Pancreas (tissue), 10 donors: ENCODE measurements at places on chromosomes 4 and X. TPM values are rescaled to one million over a fixed set of nuclear protein-coding genes. Genes with fewer than 3 reads are reported as not detected.

- peak overlapping the region; percentile 33 for H3K27ac ChIP-seq
- H3K4me3 ChIP-seq, result no peak overlapping the region
- no peaks in the 10 kb centered on the region for H3K36me3 ChIP-seq
- H3K27me3 ChIP-seq, result no peaks in the 10 kb centered on the region
These were observed 1004.7 kb upstream of the LCORL start for GRCh38 chr4:19026281-19026680.

DNA sequence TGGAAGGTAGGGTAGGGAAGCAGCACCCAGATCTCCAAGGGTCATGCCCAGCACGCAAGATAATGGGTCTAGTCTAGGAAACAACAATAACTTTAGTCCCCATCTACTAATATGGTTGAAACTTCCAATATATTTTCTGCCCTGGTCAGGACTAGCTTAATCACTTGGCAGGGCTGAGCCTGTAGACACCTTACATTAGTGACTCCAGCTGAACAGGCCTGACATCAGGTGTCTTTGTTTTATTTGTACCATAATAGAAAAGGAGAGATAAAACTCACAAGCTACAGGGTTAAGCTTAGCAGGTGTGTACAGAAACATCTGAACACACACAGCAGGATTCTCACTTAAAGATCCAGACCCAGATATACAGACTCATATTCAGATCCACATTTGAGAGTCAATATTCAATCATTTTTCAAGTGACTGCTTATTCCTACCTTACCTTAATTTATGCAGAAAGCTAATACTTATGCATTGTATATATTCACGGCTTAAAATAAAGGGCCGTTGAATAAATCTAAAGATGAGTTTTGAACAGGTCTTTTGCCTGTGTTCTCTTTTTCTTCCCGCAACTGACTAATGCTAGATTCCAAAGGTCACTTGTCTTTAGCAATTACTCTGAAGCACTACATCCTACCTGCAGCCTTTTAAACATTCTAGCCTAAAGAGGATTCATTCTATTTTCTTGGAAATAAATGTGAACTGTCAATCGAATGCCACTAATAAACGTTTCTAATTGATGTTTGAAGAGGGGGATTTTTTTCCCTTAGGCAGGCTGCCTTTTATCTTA is 745.3 kb downstream of the RPA4 start:
- DNase-seq, result no peak
- H3K27me3 ChIP-seq, result no peaks in the 10 kb centered on the region
- H3K27ac ChIP-seq, result no peak overlapping the region
- H3K4me3 ChIP-seq, result no peak overlapping the region

- H3K36me3 ChIP-seq, result no peaks in the 10 kb centered on the region
- no peak overlapping the region for H3K27ac ChIP-seq
- no peak for DNase-seq
- no peak overlapping the region for H3K4me3 ChIP-seq
- H3K4me1 ChIP-seq, result no peaks in the 10 kb centered on the region
These were observed 110.1 kb downstream of the LARP7 start for GRCh38 chr4:112747036-112747435.

GRCh38 chr4:1137063-1137776 is 23.9 kb upstream of the RNF212 start:
- no peak overlapping the region for H3K4me3 ChIP-seq
- peak overlapping the region; percentile 65 for H3K27ac ChIP-seq
- no peaks in the 10 kb centered on the region for H3K27me3 ChIP-seq
- H3K4me1 ChIP-seq, result peaks cover 10% of the 10 kb centered on the region
- no peak for DNase-seq

GRCh38 chr4:103443324-103443723 is 245.2 kb upstream of the CENPE start:
- DNase-seq, result no peak
- H3K36me3 ChIP-seq, result no peaks in the 10 kb centered on the region
- no peaks in the 10 kb centered on the region for H3K4me1 ChIP-seq
- H3K4me3 ChIP-seq, result no peak overlapping the region

GRCh38 chr4:73540826-73541225 is 59.3 kb downstream of the AFM start:
- H3K36me3 ChIP-seq, result no peaks in the 10 kb centered on the region
- H3K4me1 ChIP-seq, result no peaks in the 10 kb centered on the region
- H3K4me3 ChIP-seq, result no peak overlapping the region

GRCh38 chr4:147655639-147656038 is 28.3 kb downstream of the PRMT9 start:
- no peaks in the 10 kb centered on the region for H3K4me1 ChIP-seq
- no peak overlapping the region for H3K27ac ChIP-seq
- no peak for DNase-seq
- no peak overlapping the region for H3K4me3 ChIP-seq
- no peaks in the 10 kb centered on the region for H3K36me3 ChIP-seq

- H3K4me1 ChIP-seq, result no peaks in the 10 kb centered on the region
- no peak for DNase-seq
- H3K4me3 ChIP-seq, result no peak overlapping the region
- H3K27me3 ChIP-seq, result no peaks in the 10 kb centered on the region
- no peaks in the 10 kb centered on the region for H3K36me3 ChIP-seq
- H3K27ac ChIP-seq, result no peak overlapping the region
These were observed 139.2 kb downstream of the PCDH18 start for GRCh38 chr4:137393044-137393443.

DNA sequence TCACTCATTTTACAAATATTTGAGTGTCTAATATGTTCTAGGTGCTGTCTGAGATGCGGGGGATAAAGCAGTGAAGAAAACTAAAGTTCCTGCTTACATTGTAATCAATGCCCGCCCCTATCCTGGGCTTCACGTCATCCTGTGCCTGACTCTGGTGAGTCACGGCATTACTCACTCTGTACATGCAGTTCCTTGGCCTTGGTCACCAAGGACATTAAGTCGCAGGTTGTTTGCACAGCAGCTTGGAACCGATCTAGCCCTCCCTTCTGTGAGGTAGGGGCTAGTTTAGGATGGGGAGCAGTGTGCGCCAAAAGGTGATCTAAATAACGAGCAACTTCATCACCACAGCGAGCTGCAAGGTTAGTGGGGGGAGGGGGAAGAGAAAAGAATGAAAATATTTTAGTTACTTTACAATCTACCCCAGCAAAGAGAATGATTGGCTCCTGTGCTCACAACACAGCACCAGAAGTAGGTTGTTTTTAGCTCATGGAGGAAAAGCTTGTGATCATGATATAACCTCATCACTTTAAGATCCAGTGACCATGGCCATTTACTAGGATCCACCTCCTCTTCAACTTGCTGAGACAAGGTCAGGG is 48.0 kb upstream of the HDAC8 start:
- H3K27ac ChIP-seq, result peak overlapping the region; percentile 60
- no peak overlapping the region for H3K4me3 ChIP-seq
- peaks cover 6% of the 10 kb centered on the region for H3K4me1 ChIP-seq

GRCh38 chrX:95718746-95719145 is 965.9 kb upstream of the DIAPH2 start:
- DNase-seq, result no peak
- H3K27ac ChIP-seq, result no peak overlapping the region
- peaks cover 16% of the 10 kb centered on the region for H3K27me3 ChIP-seq
- no peaks in the 10 kb centered on the region for H3K4me1 ChIP-seq

DNA sequence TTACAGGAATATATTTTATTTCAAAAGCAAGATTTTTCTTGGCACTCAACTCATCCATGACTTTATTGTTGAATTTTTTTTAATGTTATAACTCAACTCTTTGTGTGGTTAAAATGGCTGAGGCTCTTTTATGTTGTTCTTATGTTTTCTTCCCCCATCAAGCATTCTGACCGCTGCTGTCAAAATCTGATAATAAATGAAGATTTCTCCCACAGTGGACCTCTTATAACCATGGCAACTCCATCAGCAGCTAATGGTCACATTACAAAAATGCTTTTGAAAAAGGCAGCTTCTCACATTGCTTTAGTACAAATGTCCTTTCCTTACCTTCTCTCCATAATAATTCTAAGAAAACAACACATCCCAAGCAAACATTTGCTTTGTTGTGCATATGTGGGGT is 96.0 kb upstream of the ATOH1 start:
- no peak for DNase-seq
- no peak overlapping the region for H3K4me3 ChIP-seq
- no peaks in the 10 kb centered on the region for H3K4me1 ChIP-seq
- H3K36me3 ChIP-seq, result no peaks in the 10 kb centered on the region

- no peak for DNase-seq
- H3K27ac ChIP-seq, result no peak overlapping the region
- no peaks in the 10 kb centered on the region for H3K27me3 ChIP-seq
- no peaks in the 10 kb centered on the region for H3K36me3 ChIP-seq
- peaks cover 6% of the 10 kb centered on the region for H3K4me1 ChIP-seq
These were observed 32.2 kb downstream of the FNIP2 start for GRCh38 chr4:158801066-158801465.

DNA sequence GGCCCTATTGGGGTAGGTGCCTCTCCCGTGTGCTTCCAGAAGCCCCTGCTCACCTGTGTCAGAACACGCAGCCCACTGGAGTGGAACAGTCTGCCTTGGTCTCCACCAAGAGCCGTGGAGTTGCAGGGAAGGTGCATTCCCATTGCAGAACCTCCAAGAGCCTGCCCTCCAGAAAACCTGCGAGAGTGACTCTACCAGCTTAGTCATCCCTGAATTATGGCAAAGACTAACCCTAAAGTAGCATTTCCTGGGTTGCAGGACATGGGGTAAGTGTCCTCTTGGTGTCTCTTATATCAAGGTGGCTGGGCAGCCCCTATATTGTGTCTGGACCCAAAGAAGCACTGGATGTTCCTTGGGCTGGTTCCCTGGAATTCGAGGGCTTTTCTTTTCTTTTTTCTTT is 224.6 kb downstream of the BCOR start:
- H3K4me3 ChIP-seq, result no peak overlapping the region
- no peaks in the 10 kb centered on the region for H3K4me1 ChIP-seq
- no peak overlapping the region for H3K27ac ChIP-seq
- H3K36me3 ChIP-seq, result no peaks in the 10 kb centered on the region

DNA sequence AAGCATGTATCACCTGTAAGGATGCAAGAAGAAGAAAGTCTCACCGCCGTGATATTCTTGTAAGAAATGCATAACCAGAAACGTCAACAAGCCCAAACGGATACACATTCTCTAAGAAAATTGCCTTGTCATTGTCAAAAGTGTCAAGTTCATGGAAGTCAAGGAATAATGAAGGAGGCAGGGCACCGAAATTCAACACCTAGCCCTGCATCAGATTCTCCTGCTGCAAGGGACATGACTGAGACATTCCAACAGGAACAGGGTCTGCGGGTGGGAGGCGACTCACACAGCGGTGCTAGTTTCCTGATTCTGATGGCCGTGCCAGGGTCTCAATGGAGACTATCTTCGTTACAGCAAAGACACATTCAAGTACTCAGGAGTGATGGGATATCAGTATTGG is 26.7 kb downstream of the IRF2 start:
- H3K4me1 ChIP-seq, result peaks cover 12% of the 10 kb centered on the region
- H3K27ac ChIP-seq, result no peak overlapping the region
- H3K27me3 ChIP-seq, result no peaks in the 10 kb centered on the region
- no peaks in the 10 kb centered on the region for H3K36me3 ChIP-seq

DNA sequence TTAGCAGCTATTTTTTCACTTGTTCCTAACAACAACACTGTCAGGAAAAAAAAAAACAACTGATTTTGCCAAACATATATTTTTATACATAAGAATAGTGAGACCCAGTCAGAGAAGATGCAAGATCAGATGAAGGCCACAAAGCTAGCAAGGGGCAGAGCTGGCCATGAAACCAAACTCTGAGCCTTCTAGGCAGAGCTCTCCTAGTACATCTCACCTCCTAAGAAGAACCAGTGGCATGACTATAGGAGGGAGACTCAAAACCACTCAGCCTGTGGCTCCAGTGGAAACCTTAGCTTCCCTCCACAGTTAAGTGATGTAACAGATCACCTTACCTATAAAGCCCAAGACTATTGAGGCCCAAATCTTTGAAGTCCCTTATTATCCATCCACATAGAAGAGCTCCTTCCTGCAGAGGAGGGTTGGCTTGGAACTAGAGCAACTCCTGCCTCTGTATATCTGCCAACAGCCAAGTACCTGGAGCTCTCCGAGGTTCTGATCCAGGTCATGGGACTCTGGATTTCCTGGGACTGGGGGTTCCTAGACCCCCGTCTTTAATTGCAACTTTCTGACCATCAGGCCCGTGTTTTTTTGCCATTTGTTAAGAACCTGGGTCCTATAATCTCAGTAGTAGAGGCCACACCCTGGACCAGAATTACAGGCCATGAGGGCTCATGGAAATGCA is 136.5 kb downstream of the SH3KBP1 start:
- DNase-seq, result no peak
- H3K27me3 ChIP-seq, result no peaks in the 10 kb centered on the region
- no peak overlapping the region for H3K27ac ChIP-seq
- H3K4me3 ChIP-seq, result no peak overlapping the region
- no peaks in the 10 kb centered on the region for H3K4me1 ChIP-seq

DNA sequence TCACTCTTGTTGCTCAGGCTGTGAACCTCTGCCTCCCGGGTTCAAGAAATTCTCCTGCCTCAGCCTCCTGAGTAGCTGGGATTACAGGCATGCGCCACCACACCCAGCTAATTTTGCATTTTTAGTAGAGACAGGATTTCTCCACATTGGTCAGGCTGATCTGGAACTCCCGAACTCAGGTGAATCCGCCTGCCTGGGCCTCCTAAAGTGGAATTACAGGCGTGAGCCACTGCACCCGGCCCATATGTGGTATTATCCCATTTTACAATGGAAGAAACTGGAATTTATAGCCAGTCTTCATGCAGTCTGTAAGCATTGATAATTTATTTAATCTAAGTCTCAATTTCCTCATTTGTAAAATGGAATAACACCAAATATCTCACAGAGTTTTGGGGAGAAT is 161.8 kb downstream of the GABRB1 start:
- H3K36me3 ChIP-seq, result no peaks in the 10 kb centered on the region
- no peak for DNase-seq
- H3K27me3 ChIP-seq, result no peaks in the 10 kb centered on the region
- H3K27ac ChIP-seq, result no peak overlapping the region

DNA sequence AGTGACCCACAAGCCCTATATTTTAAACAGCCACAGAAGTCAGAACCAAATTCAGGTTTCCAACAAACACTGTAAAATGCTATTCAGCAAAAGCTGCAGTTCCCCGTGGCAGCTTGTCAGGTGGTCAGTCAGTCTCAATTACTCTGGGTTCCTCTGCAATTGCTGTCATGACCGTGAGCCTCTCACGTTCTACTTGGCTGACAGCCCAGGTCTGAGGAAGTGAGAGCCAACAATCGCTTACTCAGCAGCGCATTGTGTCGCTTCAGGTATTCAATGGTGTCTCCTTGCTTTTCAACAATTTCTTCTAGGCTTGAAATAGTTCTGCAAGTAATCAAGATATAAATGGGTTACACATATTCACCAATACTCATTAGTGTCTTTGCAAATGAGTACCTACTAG is 25.8 kb downstream of the TRIM75 start:
- no peaks in the 10 kb centered on the region for H3K4me1 ChIP-seq
- H3K27ac ChIP-seq, result no peak overlapping the region
- H3K4me3 ChIP-seq, result no peak overlapping the region
- no peak for DNase-seq

Gene TLR10
- total RNA-seq, result not detected

Gene TRAM1L1
- total RNA-seq, result 0.73 TPM

Gene XG
- total RNA-seq, result not detected

Gene MAGEE1
- 1.5 TPM for total RNA-seq

Gene GASK1B
- 27.7 TPM for total RNA-seq

Gene IQCM
- not detected for total RNA-seq

Gene HSFX3
- not detected for total RNA-seq

Gene PCYT1B
- total RNA-seq, result 1.7 TPM

Gene CXorf65
- not detected for total RNA-seq

Gene NWD2
- 0.17 TPM for total RNA-seq

Gene AWAT2
- total RNA-seq, result not detected

Gene DDIT4L
- total RNA-seq, result 0.38 TPM

Gene NALF2
- total RNA-seq, result 1.5 TPM
